ENCODE measurements at places on chromosomes 2 and 18.

GRCh38 chr2:40820319-40820718, 368.4 kb upstream of the SLC8A1 start:
- DNase-seq: no peak

DNA sequence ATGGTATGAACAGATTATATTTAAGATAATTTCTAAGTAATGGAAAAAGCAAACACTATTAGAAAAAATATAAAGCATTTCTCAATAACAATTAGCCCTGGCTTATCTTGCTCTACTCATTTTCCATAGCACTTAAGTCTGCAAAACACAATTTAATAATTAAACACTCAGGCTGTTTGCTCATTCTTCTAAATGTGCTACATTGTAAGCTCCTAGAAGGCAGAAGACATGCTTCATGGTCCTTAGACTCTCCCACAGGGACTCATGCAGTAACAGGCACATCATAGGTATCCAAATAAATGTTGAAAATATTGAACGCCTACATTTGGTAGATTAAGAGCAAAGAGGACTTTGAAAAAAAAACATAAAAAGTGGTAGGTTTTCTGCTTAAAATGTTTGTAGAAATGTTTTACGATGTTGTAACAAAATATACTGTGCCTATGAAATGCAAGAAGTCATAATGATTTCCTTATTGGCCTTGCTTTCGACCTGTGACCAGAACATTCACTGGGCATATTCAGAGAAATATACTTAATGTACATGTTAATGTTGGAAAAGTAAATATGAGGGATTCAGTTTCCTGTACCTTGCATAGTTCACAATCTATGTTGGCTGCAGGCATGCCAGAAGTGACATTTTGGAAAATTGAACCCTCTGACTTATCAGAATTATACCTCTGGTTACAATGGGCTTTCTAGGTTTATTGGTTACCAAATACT, 27.2 kb downstream of the G6PC2 start:
- DNase-seq: no peak

DNA sequence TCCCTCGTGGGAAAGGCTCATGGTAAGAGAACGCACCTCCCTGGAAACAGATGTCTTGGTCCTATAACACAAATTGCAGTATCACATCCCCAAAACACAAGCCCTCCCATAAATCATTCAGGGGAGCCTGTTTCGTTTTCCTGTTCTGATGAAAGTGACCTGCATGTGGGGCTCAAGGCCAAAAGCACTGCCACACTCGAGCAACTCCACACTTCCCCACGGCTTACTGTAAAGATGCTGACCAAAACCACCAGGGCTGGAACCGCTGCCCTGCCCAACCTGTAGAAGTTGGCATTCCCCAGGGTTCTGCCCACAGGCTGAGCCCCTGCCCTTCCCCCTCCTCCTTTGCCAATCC, 139.7 kb downstream of the BCL11A start:
- DNase-seq: no peak

- DNase-seq: no peak
Observed at GRCh38 chr2:188971432-188971861, 2.7 kb upstream of the COL3A1 start.

GRCh38 chr2:212021947-212022346, 516.7 kb downstream of the ERBB4 start:
- DNase-seq: no peak

DNA sequence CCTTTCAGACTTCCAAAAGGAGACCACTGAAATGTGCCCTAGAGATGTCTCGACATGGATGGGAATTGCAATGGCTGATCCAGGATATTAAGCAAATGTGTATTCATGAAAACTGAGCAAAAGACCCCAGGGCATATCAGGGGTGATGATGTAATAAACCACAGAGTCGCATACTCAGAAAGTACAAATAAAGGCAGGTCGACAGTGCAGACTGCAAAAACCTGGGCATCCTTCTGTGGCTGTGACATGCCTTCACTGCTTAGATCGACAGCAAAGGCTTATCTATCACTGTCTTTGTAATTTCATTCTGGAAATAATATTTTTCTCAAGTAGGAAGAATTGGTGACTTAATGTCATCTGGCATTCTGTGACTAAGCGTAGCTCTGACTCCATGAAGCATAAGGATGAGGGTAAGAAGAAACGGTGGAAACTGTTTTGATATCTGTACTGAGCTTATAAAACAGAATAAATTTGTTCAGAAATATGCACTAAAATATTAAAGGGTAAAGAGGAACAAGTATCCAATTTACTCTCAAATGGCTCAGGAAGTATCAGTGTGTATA, 115.6 kb upstream of the NRP2 start:
- no peak for DNase-seq

GRCh38 chr2:2931318-2932075, 446.1 kb downstream of the EIPR1 start:
- DNase-seq: no peak

Measured in MM.1S (cell line).